ENCODE measurements at places on chromosomes 3 and 15. TPM values are rescaled to one million over a fixed set of nuclear protein-coding genes. Genes with fewer than 3 reads are reported as not detected.

Gene CNTN6
- 0.86 TPM for total RNA-seq

Gene GOLGA6D
- total RNA-seq = not detected

Gene ISLR2
- 0.10 TPM for total RNA-seq

Gene DYNC1LI1
- 29.3 TPM for total RNA-seq

Gene SLC24A5
- total RNA-seq = not detected

Gene TPRG1
- 0.52 TPM for total RNA-seq

Gene SNTN
- total RNA-seq = not detected

Gene FRMD5
- total RNA-seq = 10.0 TPM

Gene P2RY14
- not detected for total RNA-seq

Gene CASR
- not detected for total RNA-seq

Gene LTK
- 0.07 TPM for total RNA-seq

Gene SAMD7
- not detected for total RNA-seq

Gene TTLL13
- total RNA-seq = not detected

Gene THRB
- 0.83 TPM for total RNA-seq

Gene IL5RA
- total RNA-seq = not detected

Gene XRN1
- total RNA-seq = 50.7 TPM

Measured in smooth muscle cell of the pulmonary artery (primary cell).